ENCODE measurements at places on chromosomes 16 and 17.

- DNase-seq, result no peak
Measured at GRCh38 chr16:81041696-81042095, 6.1 kb downstream of the ATMIN start.

DNA sequence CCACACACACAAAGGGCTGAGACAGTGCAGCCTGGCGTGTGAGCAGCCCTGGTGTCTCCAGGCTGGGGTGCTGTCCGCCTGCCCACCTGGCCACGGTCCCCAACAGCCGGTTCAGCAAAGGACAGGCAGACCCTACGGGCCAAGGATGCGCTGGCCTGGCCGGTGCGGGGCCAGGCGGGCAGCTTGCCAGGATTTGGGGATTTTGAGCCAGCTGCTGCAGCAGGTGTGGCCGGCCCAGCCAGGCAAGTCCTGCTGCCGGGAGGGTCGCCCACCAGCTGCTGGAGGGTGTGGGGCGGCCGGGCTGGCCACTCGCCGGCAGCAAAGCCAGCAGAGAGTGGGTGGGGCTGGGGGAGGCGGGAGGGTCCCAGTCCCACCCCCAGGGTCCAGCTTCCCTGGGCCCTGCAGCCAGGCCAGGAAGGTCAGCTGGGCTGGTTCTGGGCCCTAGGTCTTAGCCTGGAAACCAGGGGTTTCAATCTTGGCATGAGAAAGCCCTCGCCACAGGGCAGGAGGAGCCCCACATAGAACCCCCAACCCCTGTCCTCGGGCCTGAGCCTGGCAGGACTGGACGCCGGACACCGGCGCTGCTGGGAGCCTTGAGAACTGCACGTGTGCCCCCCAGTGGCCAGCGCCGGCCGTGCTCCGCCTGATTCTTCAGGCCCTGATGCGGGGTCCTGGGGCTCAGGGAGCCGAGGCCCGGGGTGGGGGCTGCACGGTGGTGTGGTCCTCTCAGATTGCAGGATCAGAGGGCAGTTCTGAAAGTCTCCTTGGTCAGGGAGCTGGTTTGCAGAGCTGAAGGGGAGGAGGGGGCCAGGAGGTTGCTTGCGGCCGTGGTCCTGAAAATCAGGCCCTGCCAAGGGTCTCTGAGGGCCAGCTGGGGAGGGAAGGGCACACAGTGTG lies 17.6 kb upstream of the SSTR5 start:
- no peak for DNase-seq

DNA sequence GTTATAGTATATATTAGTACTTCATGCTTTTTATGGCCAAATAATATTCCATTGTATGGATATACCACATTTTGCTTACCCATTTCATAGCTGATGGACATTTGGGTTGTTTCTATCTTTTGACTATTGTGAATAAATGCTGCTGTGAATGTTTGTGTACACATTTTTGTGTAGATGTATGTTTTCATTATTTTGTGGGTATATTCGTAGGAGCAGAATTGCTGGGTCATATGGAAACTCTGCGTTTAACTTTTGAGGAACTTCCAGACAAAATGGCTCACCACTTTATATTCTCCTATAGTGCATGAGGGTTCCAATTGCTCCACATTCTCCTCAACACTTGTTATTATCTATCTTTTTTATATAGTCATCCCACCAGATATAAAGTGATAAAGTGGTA lies 88.6 kb downstream of the CCT6B start:
- DNase-seq, result no peak

DNA sequence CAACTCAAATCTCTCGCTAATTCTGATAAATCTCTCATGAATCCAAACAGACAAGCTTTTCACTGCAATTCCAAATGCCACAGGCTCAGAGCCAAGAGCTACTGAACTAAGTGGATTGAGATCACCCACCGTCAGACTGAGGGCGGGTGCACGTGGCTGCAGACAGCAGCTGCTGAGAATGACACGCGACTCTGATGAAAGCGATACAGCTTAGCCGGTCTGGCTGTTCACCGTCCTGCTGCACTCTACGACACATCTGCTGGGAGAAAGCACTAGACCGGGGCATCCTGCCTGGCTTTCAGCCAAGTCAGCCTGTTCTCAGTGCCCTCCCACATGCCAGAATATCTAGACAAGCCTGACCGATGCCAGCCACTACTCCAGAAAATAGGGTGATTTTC lies 42.6 kb downstream of the KLHDC4 start:
- DNase-seq, result peak; percentile 94

DNA sequence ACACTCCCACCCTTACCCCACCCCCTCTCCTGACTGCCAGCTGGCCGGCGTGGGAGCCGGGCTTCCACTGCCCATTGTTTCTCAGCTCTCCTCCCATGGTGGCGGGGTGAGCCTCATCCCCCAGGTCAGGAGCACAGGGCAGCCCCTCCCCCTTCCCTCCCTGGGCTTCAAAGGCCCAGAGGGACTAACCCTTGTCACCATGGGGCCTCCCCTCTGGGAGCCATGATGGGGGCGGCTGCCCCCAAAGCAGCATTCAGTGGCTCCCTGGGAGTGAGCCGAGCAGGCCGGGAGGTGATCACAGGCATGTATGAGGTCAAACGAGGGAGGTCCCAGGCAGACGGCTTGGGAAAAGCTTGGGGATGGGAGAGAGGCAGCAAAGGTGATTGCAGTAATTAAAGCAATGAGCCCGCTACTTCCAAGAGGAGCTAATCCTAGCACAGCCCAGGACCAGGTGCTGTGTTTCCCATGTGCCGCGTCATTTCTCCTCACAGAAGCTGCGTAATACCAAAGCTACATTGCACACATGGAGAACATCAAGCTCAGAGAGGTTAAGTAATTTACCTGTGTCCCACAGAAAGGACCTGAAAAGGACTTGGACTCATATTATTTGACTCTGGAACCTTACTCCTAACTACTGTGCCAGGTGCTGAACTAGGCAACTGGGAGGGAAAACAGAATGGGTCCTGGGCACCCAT lies 24.5 kb downstream of the CDK5RAP3 start:
- no peak for DNase-seq

GRCh38 chr16:31467151-31467773 lies 4.7 kb upstream of the TGFB1I1 start:
- no peak for DNase-seq

Measured in NCI-H2081 (cell line).